ENCODE measurements at places on chromosomes 12 and 14.

- DNase-seq, result no peak
These were observed 1.4 kb downstream of the JPH4 start for GRCh38 chr14:23577004-23577681.

- DNase-seq, result no peak
These were observed 389.3 kb downstream of the BMP4 start for GRCh38 chr14:53567236-53567780.

DNA sequence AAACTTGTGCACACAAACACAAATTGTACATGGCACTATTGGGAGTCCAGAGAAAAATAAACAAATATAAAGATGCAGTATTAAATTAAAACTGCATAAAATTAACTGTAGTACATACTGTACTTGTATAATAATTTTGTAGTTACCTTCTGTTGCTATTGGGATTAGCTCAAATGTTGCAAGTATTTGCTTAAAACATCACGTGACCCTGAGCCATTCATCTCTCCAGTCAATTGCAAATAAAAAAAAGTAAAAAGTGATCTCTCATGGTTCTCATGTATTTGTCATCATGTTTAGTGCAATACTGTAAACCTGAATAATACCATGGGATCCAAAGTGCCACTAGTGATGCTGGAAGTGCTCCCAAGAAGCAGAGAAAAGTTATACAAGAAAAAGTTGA lies 88.1 kb upstream of the NAV3 start:
- no peak for DNase-seq

GRCh38 chr12:72509891-72510290 lies 237.7 kb downstream of the TRHDE start:
- DNase-seq, result no peak

DNA sequence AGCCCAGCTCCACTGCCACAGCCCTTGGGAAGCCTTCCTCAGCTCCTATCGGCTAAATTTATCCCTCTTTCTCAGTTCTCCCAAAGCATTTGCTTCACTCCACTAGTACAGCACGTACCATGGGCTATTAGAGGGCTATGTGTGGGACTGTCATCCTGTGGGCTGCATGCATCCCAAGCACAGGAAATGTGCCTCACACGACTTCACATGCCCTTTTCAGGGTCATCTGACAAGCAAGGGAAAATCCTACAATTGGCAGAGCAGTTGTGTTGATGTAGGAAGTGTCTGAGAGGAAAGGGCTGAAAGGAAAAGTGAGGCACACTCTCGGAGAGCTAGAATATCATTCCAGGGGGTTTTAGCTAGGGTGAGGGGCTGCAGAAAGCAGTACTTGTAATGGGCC lies 47.6 kb downstream of the NINJ2 start:
- DNase-seq, result no peak

GRCh38 chr14:29926701-29927375 lies 809 bp downstream of the PRKD1 start:
- peak; percentile 19 for DNase-seq

GRCh38 chr12:59768031-59768430 lies 172.2 kb downstream of the SLC16A7 start:
- no peak for DNase-seq
